ENCODE measurements at places on chromosomes 2 and 18. TPM values are rescaled to one million over a fixed set of nuclear protein-coding genes. Genes with fewer than 3 reads are reported as not detected.

Gene PER2
- total RNA-seq: 17.6 TPM

Gene INHBB
- not detected for total RNA-seq

Gene STARD6
- total RNA-seq: not detected

Gene MAP3K19
- total RNA-seq: not detected

Gene PDE6D
- 23.5 TPM for total RNA-seq

Gene REEP1
- 0.23 TPM for total RNA-seq

Gene CYRIA
- 0.72 TPM for total RNA-seq

Gene RUFY4
- 0.88 TPM for total RNA-seq

Gene COL3A1
- total RNA-seq: not detected

Gene AP1S3
- 5.7 TPM for total RNA-seq

Gene COPS9
- total RNA-seq: 107 TPM

Data from activated CD8-positive, alpha-beta T cell treated with anti-CD3 and anti-CD28 coated beads for 36 hours (primary cell).